Stimulated activated CD4-positive, alpha-beta T cell treated with anti-CD3 and anti-CD28 coated beads, Interleukin-4, amount 100 ng/mL, for 48 hours (primary cell): ENCODE measurements at places on chromosomes 2 and 18.

- DNase-seq: no peak
Observed at GRCh38 chr2:171807831-171808393, 86.1 kb downstream of the SLC25A12 start.

- DNase-seq: no peak
Observed at GRCh38 chr18:1240701-1241100, 336.0 kb downstream of the ADCYAP1 start.

DNA sequence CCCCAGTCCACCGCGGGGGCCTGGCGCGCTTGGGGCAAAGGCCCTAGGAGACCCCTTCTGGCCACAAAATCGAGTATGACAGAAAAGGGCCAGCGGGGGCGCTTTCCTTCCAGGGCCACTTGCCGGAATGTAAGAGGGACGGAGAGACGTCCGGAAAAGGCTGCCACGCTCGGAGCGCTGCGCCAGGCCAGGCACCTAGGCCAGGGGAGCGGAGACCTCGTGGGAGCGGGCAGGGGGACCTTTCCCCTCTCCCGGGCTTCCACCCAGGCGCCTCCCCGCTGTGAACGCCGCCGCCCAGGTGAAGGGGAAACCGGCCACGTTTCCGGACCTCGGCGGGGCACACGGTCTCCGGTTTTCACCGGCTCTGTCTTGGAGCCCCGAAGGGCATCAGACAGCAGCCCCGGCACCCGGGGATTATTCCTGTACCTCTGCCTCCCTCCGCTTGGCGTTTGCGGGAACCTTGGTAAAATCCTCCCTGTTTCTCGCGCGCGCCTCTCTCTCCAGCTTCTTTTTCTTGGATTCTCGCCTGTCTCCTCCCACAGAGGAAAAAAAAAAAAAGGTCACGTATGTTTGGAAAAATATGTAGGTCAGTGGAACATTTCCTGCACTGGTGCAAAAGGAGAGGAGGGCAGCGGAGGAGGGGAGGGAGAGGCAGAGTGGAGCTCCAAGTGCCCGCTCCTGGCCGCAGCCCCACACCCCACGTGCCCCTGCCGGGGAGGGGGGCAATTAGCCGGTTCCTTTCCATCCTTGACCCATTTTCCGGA is 1.2 kb upstream of the NPAS2 start:
- DNase-seq: peak; percentile 5

GRCh38 chr18:21914739-21915319 is 174.2 kb downstream of the MIB1 start:
- no peak for DNase-seq

DNA sequence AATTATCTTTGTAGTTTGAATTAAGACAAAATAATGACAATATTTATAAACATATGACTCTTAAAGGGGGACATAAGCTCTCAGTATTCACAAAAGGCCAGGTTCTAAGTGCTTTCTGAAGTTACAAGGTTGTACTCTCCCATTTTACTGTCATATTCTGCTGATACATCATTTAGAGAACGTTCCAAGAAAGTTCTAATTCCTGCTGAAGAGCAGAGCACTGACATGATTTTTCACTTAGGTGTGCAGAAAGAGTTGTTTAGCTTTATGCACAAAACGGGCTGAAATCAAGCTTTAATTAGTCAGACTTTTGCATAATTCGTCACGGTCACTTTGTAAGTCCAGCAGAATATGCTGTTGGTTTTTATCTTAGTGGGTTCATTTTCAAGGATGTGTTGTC is 37.3 kb downstream of the ADAM23 start:
- DNase-seq: no peak
